ENCODE measurements at places on chromosomes 3 and 15.

GRCh38 chr3:52790741-52791140 is 3.9 kb upstream of the ITIH3 start:
- DNase-seq: no peak

GRCh38 chr3:18284716-18285115 is 140.4 kb downstream of the SATB1 start:
- no peak for DNase-seq

DNA sequence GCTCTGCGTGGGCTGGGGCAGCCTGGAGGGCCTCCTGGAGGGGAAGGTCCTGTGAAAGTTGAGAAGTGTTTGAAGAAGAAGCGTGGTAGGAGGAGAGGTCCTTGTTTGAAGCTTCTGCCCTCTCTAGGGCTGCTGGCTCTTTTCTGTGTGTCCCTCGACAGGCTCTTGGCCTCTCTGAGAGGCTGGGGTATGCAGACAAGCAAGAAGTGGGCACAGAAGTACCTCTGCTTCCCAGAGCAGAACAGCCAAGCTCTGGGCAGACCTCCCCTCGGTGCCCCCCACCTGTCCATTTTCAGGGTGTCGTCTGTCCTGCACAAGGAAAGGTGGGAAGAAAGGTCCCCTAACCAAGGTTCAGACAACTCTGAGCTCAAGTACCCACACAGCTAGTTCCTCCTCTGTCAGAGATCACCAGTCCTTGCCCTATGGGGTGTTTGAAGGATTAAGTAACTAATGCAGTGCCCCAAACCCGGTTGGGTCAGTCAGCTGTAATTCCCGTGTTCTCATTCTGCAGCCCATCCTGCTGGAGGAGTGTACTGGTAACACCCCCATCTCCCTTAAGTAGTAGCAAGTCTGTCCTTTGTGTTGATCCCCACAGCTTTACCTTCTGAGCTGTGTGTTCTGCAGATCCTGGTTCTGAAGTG is 6.3 kb downstream of the CSK start:
- no peak for DNase-seq

DNA sequence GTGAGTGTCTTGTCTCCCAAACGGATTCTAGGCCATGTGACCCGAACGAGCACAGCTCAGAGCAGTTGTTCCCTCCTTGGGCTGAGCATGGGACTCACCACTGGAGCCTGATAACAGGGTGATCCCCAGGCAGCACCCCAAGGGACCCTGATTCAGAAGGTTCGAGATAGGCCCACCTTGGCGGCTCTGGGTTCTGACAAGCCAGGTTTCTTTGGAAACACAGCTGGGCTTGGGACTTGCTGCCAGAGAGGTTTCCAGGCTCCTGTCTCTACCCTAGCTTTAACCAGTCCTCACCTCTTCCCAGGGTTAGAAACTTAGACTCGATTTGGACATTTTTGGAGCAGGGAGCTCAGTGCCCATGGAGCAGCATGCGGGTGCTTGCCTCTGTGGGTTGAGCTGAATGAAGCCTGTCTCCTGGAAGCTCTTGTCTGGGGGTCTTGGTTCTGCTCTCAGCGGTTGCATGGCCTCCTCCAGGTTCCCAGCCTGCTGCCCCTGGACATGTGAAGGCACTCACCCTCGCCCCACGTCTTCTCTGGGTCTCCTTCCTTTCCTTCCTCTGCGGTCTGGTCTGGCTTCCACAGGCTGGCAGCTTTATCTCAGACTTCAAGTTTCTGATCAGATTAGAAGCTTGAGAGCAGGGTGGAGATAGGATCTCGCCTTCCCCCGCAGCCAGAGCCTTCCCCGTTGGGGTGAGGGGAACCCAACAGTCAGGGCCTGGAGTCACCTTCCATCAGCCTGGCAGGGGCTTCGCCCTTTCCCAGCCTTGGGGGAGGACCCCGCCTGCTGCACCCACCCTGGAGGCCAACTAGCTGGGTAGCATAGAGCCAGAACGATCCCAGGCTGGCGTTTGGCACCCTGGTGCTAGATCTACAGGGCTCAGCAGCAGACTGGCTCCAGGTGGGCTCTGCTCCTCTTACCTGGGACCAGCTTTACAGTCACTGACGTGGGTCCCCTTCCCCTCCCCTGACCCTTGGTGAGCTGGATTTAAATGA is 21.0 kb downstream of the PAQR5 start:
- no peak for DNase-seq

GRCh38 chr3:37540786-37541185 is 320.9 kb upstream of the CTDSPL start:
- no peak for DNase-seq

GRCh38 chr3:149596134-149596770 is 61.6 kb downstream of the WWTR1 start:
- no peak for DNase-seq

GRCh38 chr15:81285461-81285860 is 38.5 kb downstream of the STARD5 start:
- no peak for DNase-seq

- DNase-seq: no peak
Observed at GRCh38 chr15:80177156-80177555, 24.4 kb downstream of the FAH start.

GRCh38 chr3:87367736-87368135 is 91.4 kb upstream of the POU1F1 start:
- DNase-seq: no peak

GRCh38 chr3:27289769-27290413 is 79.3 kb downstream of the NEK10 start:
- DNase-seq: no peak

Data from left renal pelvis (tissue), 4 donors.